ENCODE measurements at places on chromosomes 1 and 21.
A peak's percentile ranks its signal among the peaks of the same experiment; 100 is the strongest.

DNA sequence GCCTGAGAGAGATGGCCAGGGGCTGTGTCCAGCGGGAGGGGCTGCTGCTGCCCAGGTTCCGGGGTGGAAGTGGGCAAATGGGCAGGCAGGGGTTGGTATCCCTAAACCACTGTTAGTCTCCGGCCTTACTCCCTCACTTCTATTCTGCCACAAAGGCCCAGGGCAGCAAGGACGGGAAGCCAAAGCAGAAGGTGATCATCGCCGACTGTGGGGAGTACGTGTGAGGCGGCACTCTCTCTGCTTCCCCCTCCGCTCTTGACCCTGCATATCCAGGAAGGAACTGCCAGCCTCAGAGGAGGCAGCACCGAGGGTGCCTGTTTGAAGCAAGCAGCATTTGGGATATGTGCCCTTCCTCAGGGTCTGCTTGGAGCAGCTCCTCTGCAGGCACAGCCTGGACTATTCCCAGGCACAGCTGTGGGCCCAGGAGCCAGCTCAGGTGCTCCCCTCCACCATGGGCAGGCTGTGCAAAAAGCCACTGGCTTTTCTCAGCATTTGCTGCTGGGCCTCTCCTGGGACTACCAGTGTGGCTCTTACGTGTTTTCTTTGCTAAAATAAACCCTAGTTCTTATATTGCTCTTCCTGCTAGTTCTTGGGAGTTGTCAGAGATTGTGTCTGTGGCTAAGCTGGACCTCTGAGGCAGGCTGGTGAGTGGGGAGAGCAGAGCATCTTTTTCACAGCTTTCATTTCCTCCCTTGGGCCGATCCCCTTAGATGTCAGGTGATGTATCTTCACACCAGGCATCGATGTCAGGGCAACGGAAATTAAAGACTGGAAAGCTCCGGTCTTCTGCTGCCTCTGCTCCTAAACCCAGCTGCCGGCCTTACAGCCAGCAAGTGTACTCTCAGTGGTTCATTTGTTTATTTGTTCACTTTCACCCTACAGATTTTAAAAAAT, 14.7 kb downstream of the PPIE start:
- no peak for DNase-seq

DNA sequence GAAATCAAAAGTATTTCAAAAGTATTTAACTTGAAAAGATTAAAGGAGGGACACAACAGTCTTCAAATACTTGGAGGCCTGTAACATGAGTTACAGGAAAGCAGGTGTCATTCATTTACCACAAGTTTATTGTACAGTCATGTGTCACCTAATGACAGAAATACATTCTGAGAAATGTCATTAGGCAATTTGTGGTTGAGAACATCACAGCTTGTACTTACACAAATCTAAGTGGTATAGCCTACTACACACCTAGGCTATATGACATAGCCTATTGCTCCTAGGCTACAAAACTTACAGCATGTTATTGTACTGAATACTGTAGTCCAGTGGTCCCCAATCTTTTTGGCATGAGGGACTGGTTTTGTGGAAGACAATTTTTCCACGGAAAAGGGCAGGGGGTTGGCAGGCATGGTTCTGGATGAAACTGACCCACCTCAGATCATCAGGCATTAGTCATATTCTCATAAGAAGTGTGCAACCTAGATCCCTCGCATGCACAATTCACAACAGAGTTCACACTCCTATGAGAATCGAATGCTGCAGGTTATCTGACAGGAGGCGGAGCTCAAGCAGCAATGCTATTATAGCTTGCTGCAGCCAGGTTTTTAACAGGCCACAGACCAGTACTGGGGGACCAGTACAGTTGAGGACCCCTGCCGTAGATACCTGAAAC, 25.0 kb upstream of the PHTF1 start:
- peak; percentile 39 for DNase-seq

GRCh38 chr1:65343286-65343685, 33.9 kb downstream of the DNAJC6 start:
- DNase-seq, result no peak

DNA sequence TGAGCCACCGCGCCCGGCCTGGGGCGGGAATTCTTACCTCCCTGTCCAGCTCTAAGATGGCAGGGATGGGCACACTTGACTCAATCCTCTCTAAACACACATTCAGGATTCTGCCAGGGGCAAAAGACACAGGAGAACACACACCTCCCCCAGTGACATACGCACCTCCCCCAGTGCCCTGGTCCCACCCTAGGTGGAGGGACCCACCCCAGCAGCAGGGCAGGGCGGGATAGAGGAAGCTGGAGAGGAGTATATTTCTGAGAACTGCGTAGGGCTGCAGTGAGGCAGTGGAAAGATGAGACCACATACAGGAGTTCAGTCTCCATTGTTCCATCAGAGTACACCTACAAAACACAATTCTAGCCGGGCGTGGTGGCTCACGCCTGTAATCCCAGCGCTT, 92.5 kb downstream of the SDCCAG8 start:
- no peak for DNase-seq

GRCh38 chr1:42369471-42369870, 11.1 kb upstream of the RIMKLA start:
- DNase-seq, result no peak

- no peak for DNase-seq
These were observed 15.8 kb upstream of the RNF223 start for GRCh38 chr1:1089731-1090423.

DNA sequence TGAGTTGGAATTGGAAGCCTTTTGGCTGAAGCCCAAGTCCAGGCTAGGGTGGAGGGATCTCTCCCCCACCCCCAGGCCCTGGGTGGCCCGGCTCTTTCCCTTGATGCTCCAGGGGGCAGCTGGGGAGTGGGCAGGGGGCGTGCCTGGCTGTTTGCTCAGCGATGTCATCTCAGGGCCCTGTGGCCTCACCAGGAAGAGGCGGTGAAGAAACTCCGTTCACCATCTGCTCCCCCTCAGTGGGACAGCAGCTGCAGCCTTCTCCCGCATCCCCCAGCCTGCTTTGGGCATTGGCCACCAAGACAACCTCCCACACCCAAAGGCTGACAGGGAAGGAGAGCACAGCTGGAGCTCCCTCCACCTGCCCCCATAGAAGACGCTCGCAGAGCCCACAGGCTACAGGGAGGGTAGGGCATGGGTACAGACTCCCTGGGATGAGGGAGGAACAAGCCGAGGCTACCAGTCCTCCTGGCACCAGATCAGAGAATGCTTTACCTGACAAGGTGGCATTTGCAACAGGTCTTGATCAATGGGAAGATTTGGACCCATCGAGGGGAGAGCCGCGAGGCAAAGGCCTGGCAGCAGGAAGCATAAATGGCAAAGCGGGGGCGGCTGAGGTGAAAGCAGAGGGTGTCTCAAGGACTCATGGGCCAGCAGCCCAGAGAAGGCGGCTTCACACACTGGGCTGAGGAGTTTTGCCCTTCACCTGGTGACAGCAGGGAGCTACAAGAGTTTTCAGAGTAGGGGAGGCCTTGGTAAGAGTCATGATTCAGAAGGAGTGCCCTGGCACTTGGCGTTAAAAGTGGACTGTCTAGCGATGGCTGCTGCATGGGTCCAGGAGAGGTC, 6.5 kb upstream of the GUCA2A start:
- no peak for DNase-seq

DNA sequence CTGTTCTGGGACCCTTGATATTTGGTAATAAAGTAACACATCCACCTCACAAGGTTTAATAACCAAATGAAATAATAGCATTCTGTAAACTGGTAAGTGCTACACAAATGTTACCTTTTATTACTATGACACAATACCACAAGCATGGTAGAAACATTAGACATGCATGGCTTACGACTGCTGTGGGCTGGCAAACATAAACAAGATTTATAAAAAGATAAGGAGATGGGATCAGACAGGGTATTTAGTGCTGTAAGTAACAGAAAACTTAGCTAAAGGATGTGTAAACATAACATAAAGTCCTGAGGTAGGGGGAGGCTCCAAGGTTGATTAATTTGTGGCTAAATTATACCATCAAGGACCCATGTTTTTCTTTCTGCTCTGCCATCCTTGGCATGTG, 212.6 kb downstream of the BARHL2 start:
- DNase-seq, result no peak

DNA sequence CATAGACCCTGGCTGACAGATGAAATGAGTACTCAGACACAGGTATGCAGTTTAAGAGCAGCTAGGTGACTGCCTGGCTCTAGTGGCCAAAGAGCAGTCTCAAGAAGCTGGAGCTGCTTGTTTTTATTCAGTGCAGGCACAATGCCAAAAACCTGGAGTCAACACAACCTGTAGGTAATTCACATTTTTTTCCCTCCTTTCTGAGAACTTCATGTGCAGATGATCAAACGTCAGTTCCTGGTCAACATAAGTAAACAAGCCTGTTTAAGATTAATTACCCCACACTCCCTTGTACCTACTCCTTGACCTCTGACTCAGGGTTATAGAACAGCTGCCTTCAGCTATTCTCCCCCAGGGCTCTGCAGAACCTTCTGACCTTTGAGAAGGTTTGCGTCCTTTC, 17.3 kb upstream of the ACADM start:
- DNase-seq, result no peak

DNA sequence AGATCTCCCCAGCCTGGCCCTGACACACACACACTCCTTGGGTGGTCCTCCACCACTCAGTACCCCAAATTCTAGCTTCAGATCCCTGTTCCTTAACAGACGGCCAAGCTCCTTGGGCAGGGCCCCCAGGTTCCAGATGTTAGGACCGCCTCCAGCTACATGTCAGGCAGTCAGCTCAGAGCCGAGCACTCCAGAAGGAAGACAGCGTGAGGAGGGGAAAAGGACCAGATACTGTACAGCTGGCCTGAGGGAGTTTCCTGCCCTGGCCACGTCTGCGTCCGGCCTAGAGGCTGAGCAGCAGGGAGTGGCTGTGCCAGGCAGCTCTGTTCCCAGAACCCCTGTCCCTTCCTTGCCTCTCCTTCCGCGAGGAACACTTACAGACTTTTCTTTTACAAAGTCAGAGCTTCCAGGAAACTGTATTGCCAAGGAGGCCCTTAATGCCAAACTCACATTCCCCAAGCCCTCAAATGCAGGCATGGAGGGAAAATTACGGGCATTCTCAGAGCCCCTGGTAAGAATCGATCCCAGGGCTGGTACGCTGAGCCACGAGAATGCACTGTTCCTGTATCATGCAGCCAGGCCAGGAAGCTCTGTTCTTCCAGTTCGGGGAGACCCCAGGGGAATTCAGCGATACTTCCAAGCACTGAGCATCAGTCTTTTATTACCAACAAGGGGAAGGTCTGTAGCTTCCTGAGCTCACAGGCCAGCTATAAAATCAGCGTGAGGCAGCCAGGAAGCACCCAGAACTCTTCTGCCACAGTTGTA, 45.2 kb upstream of the CNTN2 start:
- DNase-seq, result no peak

GRCh38 chr21:37410639-37411038, 44.1 kb downstream of the DYRK1A start:
- no peak for DNase-seq

DNA sequence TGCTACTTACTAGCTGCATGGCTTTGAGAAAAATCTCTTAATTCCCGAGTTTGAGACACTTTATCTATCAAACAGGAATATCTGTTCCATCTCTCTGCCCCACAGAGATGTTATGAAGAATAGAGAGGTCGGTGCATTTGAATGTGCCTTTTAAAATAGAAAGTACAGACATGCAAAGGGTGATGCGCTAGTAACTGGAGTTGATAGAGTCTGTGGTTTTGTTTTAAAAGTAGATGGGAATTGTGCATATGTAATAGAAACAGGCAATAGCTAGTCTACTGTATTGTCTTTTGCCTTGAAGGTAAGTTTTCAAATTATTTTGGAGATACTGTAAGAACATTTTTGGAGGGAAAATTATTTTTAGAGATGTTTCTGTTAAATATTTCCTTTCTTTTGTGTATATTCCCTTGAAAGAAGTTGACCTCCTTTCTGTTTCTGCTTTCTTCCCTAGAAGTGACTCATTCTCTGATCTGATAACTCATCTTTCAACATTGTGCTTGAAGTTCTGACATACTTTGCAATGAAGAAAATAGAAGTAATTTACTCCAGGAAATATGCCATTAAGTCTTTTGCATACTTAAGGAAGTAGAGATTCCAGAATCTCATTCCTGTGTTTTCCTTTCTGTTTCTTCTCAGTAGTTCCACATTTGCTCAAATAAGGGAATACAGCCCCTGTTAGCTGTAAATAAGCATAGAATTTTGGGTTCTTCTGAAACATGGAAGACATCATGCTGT, 151.6 kb downstream of the SDCCAG8 start:
- no peak for DNase-seq

DNA sequence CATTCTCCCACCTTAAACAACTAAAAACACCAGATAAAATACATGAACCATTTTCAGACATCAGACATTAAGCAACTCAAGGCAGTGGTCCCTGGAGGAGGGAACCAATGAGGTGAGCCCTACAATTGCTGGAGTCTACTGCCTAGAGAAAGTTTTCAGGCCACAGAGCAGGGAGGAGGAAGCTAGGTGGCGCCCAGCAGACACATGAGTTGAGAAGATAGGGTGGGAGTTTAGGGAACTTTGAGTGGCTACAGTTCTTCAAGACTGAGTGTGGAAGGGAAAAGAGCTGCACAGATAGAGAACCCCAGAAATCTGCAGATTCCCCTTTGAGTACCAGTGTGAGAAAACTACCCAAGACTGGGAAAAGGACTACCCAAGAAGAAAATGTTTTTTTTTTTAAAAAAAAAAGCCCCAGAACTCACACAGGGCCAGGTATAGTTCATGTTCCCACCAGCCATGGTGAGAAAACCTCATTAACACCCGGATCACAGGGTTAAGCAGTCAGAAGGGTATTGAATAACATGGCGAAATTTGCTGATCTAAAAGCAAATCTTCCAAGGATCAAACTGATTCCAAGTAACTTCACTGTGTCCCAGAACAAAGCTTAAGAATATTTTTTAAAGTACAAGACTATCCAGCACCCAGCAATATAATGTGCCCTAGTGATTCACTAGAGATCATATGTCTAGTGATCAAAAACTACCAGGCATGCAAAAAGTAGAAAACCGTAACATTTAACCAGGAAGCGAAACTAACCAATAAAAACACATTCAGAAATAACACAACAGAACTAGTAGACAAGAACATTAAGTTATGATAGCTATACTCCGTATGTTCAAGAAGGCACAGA, 12.0 kb downstream of the ALDH9A1 start:
- peak; percentile 6 for DNase-seq

DNA sequence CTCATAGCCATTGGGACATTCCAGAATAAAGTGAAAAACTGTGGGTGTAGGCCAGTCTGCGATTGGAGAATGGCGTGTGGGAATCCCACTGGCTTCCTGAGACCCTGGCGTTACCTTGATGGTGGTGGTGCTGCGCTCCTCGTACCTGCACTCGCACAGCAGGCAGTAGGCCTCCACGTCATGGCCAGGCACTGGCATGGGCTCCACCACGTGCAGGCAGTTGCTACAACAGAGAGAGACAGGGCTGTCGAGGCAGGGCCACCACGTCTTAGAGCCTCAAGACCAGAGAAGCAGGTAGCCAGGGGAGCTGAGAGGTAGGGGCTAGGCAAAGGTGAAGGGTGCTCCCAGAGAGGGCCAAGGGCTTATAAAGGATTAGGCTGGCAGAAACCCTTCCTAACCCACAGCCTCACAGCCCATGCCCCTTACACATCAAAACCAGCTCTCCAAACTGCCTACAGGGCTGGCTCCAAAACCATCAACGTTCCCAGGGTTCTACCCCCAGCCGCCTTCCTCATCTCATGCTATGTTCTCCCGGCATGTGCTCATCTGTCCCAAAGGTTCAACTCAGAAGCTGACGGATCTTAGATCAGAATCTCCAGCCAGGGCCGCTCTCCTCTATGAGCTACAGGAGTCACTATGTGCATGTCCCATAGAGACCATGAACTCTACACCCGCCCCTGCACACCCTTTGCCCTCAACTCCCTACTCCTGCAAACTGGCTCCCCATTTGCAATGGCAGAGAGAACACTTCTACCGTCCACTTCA, 7.5 kb downstream of the TMEM9 start:
- DNase-seq, result no peak

Data from CD4-positive, alpha-beta T cell treated with Interleukin-6 for 4 hours (primary cell).